Fibroblast of villous mesenchyme (primary cell): ENCODE measurements at places on chromosomes 6 and 20.
A peak's percentile ranks its signal among the peaks of the same experiment; 100 is the strongest.

- DNase-seq = no peak
These were observed 8.8 kb upstream of the VSX1 start for GRCh38 chr20:25090492-25091429.

GRCh38 chr6:37083243-37084138, 78.0 kb downstream of the FGD2 start:
- DNase-seq = peak; percentile 98

GRCh38 chr20:18191306-18191705, 53.6 kb downstream of the KAT14 start:
- no peak for DNase-seq

GRCh38 chr20:46998477-46999240, 104.0 kb downstream of the EYA2 start:
- no peak for DNase-seq

DNA sequence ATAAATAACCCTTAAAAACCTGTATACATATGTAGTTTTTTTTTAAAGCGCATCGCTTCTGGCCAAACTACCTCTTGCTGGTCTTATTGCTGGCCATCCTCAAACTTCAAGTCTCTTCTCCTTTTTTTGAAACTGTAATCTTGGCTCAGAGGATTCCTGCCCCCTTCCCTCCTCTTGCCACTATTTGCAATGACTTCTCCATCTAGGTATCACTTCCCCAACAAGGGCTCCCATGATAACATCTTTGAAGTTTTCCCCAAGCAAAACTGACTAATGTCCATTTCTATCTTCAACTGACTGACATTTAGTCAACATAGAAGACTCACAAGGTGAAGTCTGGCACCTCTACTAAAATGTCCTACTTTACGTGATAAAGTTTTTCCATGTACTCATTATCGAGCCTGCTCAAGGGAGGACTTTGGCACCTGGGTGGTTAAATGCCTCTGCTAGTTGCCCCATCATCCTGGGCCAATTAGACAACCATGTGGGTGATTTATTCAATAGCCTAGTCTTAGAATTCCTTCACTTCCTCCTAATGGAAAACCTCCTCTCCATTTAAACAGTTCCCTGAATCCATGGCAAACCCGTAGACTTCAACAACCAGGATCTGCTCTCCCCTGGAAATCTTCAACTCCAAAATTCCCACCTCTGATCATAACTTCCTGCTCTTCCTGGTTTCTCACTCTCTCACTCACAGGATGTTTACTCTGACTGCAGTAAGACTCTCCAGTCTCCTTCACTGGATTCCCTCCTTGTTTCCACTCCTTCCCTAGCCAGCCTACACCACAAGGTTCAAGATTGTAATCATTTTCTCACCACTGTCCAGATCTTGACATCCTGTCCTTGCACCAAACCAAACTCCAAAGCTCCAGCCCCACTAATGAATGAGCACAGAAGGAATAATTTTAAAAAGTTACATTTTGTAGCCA, 9.4 kb upstream of the PLAGL1 start:
- DNase-seq = no peak
